Fibroblast of skin of right biceps (primary cell): ENCODE measurements at places on chromosomes 12 and 14.

GRCh38 chr12:1093166-1093751 lies 102.2 kb downstream of the ERC1 start:
- peak; percentile 62 for DNase-seq

GRCh38 chr12:75578546-75578945 lies 67.1 kb upstream of the KRR1 start:
- DNase-seq: no peak

GRCh38 chr12:92676710-92677109 lies 26.1 kb upstream of the PLEKHG7 start:
- DNase-seq: no peak

- peak; percentile 60 for DNase-seq
Measured at GRCh38 chr14:65920996-65921395, 508.5 kb downstream of the FUT8 start.

DNA sequence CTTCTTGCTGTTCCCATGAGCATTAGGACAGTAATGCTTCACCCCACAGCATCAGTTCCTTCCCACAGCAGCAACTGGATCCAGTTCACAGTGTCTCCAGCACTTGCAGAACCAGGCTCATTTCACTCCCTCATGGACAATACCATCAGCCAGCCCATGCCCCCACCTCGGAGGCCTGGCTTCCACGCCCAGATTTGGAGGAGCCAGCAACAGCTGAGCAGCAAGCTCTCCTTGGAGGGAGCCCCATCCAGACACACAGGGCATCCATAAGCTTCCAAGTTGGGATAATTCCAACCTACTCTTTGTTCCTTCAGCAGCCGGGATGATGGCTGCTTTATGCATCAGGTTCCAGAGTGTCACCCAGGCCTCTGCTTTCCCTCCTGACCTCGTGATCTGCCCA lies 250.0 kb downstream of the GLT1D1 start:
- no peak for DNase-seq

GRCh38 chr12:9124383-9125031 lies 8.8 kb upstream of the A2M start:
- DNase-seq: no peak

- DNase-seq: no peak
Measured at GRCh38 chr14:88919502-88919901, 95.1 kb downstream of the TTC8 start.

GRCh38 chr12:64558754-64559153 lies 51.5 kb upstream of the RASSF3 start:
- DNase-seq: no peak

DNA sequence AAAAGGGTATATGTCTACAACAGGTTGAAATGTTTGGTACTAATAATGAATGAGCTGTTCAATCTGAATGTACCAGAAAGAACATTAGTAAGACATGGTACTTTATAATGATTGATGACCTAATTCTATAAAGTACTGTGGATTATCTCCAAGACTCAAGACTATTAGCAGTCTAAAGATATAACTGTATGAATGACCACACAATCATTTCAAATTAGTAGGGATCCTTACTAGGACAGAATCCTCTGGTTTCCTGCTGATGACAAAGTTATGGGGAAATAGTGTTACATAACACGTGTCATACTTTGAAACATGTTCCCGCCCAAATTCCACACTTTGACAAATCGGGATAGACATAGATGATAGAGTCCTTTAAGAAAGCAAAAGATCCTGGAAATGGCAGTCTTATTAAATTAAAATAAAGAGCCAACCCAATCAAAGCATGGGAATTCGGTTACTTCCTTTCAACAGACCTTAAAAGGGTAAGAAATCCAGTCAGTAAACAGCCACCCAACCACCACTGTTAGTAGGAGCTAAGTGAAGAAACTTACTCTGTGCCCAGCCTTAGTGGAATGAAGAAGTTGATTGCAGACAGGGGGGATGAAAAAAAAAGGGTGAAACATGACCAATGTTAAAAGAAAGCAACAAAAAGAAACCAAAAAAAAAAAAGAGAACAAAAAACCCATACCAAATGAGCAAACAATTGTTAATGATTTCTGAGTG lies 2.8 kb downstream of the VPS29 start:
- DNase-seq: peak; percentile 55

- DNase-seq: no peak
Measured at GRCh38 chr12:45582536-45582935, 147.0 kb upstream of the ARID2 start.

DNA sequence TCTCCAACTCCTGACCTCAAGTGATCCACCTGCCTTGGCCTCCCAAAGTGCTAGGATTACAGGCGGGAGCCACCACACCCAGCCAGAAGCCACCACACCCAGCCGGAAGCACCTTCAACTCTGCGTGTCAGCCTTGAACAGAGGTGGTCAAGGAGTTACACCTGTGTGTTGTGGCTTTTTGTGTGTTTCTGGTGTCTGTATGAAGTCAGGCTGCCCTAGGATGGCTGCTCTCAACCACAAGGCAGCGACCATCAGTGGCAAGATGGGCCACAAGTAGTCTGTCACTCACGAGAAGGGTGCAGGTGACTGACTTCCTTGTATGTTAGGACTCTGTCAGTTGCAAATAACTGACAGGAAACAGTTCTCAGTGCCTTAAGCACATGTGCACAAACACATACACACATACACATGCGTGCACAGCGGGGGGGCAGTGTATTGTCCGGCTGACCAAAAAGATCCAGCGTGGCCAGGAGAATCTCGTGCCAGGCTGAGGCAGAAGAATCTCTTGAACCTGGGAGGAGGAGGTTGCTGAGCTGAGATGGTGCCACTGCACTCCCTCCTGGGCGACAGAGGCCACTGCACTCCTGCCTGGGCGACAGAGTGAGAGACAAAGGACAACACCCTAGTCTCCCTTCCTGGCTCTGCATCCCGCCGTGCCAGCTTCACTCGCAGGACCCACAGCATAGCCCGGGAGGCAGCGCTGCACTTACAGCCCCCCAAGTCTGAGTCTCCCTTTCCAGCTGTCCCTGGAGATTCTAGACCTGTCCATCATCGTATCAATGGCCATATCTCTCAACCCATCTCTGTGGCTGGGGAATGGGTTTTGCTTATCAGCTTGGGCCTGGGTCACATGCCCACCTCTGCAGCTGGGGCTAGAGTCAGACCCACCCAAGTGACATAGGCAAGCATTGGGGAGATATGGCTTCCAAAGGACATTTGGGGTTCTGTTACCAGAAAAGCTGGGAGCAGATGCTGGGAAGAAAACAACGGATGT lies 13.7 kb downstream of the P2RX4 start:
- no peak for DNase-seq

GRCh38 chr12:15859116-15859515 lies 23.1 kb upstream of the STRAP start:
- no peak for DNase-seq

GRCh38 chr12:92297932-92298696 lies 152.5 kb upstream of the BTG1 start:
- DNase-seq: peak; percentile 81

GRCh38 chr12:131511803-131512561 lies 198.9 kb upstream of the SFSWAP start:
- DNase-seq: no peak

GRCh38 chr12:55982319-55982936 lies 8.6 kb downstream of the RAB5B start:
- no peak for DNase-seq

DNA sequence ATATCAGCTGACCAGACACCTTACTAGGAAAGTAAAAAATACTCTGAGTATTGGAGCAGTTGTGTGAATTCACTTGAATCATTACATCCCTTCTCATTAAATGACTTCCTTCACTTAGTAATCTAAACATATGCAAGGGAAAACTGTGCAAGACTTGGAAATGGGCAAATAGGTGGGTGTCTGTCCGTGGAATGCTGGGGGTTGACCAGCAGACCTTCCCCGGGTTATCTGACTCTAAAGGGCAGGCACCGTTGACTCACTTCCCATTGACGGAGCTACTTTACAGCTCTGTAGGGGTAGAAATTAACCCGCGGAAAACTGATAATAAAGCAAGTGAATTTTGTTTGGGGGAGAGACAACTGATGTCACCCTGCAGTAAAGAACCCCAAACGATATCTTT lies 199.3 kb downstream of the TTC7B start:
- no peak for DNase-seq

GRCh38 chr12:89733579-89734201 lies 25.1 kb upstream of the ATP2B1 start:
- peak; percentile 98 for DNase-seq

- DNase-seq: peak; percentile 46
Measured at GRCh38 chr12:62865937-62866336, 69.0 kb downstream of the PPM1H start.

GRCh38 chr12:65229441-65229840 lies 49.0 kb upstream of the MSRB3 start:
- peak; percentile 75 for DNase-seq

DNA sequence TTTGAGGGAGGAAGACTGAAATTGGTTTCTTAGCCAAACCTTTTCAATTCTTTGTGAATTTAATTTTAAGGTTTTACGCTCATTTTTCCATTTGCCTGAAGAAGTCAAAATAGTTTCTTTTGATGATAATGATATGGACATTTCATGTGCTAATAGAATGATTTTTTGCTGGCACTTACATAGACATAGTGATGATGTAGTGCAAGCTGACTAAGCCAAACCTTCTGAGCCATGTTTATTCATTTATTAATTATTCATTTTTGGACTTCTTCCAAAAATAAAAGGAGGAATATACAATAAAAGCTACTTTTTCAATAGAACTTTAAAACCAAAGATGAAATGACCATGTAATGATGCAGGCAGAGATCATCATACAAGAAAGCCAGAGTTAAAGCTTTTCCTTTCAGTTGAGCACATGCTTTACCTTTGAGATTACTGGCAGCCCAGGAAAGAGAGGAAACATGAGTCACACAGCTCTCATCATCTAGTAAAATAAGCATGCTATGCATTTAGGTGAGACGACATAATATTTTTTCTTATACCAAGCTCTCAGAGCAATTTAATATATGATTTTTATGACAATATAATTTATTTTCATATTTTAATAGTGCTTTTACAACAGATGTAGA lies 24.8 kb downstream of the KCNA1 start:
- peak; percentile 59 for DNase-seq

DNA sequence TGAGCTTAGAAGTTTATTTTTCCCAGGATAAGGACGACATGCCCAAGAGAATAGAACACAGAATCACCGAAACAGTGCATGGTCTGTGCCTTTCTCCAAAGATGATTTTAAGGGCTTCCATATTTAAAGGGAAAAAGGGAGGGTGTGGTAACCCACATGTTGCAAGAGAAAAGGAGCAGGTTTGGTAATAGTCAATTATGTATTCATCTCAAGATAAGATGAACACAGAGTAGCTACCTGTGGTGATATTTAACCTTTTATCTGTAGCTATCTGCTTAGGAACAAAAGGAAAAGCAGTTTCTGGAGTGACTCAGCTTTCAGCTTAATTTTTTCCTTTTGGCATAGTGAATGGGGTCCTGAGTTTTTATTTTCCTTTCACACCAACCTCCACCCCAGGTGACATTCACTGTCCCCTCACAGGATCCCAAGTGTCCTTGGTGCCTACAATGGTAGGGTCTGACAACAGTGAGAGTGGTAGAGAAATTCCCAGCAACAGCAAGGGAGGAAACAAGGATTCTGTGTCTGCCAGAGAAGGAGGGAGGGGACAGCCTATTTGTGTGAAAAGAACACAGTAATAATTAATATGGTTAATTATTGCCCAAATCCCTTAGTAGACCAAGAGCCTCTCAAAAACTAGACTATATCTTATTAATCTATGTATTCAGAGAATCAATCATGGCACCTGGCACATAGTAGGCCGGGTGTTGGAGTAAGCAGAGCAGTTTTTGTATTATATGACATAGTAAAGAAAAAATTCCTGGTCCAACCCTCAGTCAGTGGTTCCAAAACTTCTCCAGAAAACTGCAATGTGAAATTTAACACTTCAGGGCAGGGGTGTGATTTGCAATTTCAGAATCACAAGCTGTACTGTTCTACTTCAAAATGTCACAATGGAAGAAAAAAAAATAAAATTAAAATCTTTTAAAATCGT lies 154.5 kb downstream of the PHLDA1 start:
- no peak for DNase-seq

GRCh38 chr14:101410126-101410525 lies 151.2 kb upstream of the DIO3 start:
- no peak for DNase-seq

DNA sequence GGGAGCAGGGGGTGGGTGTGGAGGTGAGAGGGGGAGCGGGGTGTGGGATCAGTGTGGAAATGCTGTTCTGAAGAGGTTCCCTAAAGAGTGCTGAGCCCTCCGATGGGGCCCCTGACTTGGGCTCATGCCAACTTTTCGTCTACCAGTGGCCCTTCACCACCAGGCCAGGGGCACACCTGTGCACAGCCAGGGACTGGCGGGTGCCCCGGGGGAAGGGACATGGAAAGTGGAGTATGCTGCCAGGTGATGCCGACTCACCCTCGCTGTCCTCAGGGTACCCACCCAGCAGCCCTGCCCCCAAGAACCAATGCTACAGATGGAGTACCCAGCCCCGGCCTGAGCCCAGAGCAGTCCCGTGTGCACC lies 26.2 kb downstream of the AMN start:
- no peak for DNase-seq

GRCh38 chr14:68663385-68664076 lies 129.3 kb downstream of the ZFP36L1 start:
- peak; percentile 40 for DNase-seq

- no peak for DNase-seq
Measured at GRCh38 chr14:92704036-92704804, 44.2 kb downstream of the LGMN start.

- peak; percentile 8 for DNase-seq
Measured at GRCh38 chr12:45732250-45732649, 2.7 kb downstream of the ARID2 start.

- DNase-seq: no peak
Measured at GRCh38 chr12:101521136-101521535, 46.0 kb downstream of the SPIC start.

- peak; percentile 6 for DNase-seq
Measured at GRCh38 chr14:84254290-84254689, 1275.7 kb upstream of the FLRT2 start.

GRCh38 chr14:61555056-61555838 lies 140.1 kb upstream of the HIF1A start:
- no peak for DNase-seq

GRCh38 chr14:35158951-35159653 lies 36.8 kb downstream of the PRORP start:
- DNase-seq: peak; percentile 10

- DNase-seq: no peak
Measured at GRCh38 chr12:75579552-75579951, 68.1 kb upstream of the KRR1 start.

GRCh38 chr14:53714495-53715192 lies 242.0 kb downstream of the BMP4 start:
- DNase-seq: no peak

DNA sequence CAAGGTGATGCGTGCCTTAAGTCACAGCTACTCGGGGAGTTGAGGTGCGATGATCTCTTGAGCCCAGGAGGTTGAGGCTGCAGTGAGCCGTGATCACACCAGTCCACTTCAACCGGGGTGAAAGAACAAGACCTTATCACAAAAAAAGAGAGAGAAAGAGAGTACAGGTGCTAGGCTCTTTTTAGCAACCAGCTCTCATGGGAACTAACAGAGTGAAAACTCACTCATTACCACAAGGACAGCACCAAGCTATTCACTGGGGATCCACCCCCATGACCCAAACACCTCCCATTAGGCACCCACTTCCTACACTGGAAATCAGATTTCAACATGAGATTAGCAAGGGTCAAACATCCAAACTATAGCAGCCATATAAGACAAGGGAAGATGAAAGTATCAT lies 164.2 kb downstream of the NDUFA12 start:
- DNase-seq: no peak
